Activated CD8-positive, alpha-beta memory T cell treated with anti-CD3 and anti-CD28 coated beads for 1 hour (primary cell): ENCODE measurements at places on chromosomes 5 and 9.

- no peak for DNase-seq
Observed at GRCh38 chr9:91342575-91342974, 19.1 kb downstream of the AUH start.

GRCh38 chr9:3736161-3736560 lies 210.4 kb upstream of the RFX3 start:
- DNase-seq = no peak

DNA sequence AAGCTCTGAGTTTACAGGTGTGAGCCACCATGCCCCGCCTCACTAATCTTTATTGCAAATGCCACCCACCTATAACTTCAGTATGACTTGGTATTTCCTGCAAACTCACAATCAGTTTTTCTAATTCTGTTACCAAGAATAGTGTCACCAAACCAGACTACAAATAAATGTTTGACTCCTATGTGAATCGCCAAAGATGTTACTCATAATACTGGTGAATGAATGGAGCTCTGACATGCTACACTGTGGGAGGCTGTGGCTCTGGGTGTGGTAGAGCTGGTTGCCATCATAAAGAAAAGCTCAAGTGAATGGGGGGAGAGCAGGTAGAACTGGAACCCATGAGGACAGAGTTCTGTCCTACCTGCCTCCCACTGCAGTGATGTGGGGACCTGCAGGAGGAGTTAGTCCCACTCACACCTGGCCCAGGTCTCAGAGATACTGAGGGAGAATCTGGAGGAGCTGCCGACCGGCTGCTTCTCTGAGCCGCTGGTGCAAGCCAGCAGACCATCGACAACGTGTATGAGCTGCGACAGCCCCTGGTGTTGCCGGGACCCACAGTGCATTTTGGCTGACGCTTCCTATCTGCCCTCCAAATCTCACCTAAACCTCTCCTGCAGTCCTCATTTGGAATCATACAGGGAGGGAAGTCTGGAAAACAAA lies 95.7 kb downstream of the ENTREP1 start:
- DNase-seq = no peak

- no peak for DNase-seq
Observed at GRCh38 chr5:80905405-80905804, 54.8 kb upstream of the RASGRF2 start.

DNA sequence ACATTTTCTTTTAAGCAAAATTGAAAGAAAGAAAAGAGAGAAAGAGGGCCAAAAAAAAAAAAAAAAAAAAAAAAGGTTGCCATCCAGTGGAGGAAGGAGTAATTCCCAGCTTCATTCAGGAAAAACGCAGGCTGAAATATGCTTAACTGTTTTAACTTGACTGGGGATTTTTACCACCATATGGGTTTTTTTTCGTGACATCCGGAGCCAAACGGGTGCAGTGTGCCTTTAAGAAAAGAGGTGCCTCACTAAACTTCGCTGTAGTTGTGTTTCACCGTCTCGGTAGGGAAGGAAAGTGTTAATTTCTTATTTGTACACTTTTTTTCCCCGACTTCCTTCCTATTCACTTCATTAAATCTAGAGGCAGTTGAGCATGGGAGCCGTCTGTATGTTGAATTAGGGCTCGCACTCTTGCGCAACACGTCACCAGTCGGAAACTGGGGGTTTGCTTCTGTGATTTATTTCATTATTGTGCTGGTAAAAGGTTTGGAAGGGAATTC lies 143.0 kb downstream of the SMARCA2 start:
- no peak for DNase-seq

GRCh38 chr9:85038061-85038460 lies 368.5 kb downstream of the NTRK2 start:
- DNase-seq = no peak

DNA sequence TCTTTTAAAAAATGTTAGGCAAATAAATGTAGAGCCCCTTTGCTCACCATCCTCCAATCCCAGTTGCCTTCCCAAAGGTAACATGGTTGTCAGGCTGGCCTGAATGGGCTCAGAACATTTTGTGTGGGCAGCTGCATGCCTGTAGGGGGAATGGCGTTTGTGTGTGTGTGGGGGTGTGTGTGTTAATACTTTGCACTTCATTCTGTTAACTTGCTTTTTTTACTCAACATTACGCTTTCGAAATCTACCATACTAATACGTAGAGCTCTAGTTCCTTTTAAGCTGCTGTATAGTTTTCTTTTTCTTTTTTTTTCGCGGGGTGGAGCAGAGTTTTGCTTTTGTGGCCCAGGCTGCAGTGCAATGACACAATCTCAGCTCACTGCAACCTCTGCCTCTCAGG lies 14.0 kb downstream of the MYOZ3 start:
- no peak for DNase-seq

- DNase-seq = no peak
Observed at GRCh38 chr5:111774525-111774924, 17.5 kb upstream of the NREP start.

DNA sequence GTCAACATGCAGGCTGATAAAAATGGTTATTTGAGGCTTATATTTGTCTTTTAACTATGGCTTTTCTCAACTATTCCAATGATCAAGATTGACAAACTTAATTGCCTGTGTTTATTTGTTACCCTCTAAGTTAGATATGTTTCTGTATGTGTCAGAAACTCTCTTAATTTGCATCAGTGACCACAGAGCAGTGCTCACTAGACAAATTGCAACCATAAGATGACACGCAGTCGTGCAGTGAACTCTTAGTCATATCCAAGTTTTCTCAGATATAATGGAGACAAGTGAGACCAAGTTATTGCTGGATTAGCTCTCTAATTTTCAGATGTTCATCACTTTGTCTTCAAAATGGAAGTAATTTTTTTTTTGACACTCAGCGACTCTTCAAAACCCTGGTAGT lies 342.2 kb upstream of the RFX3 start:
- no peak for DNase-seq

DNA sequence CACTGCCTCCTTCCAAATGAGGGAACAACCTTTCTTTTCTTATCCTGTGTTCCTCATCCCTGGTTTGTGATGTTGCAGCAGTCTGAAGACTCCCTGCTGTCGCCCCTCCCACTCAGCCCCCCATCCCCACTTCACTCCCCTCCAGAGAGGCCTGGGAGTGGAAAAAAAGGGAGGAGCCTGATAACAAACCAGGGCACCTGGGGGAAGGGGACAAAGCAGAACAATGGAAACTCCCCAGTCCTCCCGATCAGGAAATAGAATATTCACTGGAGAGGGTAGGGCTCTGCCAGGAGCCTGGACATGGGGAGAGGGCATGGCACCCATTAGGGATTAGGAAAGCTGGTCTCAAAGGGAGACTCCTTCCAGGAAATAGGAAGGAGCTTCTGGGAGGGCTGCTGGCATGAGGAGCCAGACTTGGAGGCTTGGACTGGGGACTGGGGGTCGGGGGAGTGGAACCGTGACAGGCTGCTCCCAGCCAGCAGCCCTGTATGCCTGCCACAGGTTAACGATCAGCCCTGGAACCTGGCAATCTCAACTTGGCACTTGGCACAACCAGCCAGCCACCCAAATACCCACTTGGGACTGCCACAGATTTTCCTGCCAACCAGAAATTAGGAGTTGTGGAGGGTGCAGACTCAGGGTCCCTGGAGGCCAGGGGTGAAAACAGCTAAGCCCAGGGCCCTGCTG lies 20.0 kb downstream of the PCDH1 start:
- no peak for DNase-seq

- no peak for DNase-seq
Observed at GRCh38 chr9:101376111-101376848, 8.5 kb downstream of the BAAT start.

GRCh38 chr5:83556190-83556589 lies 84.6 kb downstream of the VCAN start:
- no peak for DNase-seq

- no peak for DNase-seq
Observed at GRCh38 chr9:104868687-104869404, 59.1 kb downstream of the ABCA1 start.

GRCh38 chr9:127921557-127922120 lies 4.8 kb upstream of the ST6GALNAC4 start:
- no peak for DNase-seq

DNA sequence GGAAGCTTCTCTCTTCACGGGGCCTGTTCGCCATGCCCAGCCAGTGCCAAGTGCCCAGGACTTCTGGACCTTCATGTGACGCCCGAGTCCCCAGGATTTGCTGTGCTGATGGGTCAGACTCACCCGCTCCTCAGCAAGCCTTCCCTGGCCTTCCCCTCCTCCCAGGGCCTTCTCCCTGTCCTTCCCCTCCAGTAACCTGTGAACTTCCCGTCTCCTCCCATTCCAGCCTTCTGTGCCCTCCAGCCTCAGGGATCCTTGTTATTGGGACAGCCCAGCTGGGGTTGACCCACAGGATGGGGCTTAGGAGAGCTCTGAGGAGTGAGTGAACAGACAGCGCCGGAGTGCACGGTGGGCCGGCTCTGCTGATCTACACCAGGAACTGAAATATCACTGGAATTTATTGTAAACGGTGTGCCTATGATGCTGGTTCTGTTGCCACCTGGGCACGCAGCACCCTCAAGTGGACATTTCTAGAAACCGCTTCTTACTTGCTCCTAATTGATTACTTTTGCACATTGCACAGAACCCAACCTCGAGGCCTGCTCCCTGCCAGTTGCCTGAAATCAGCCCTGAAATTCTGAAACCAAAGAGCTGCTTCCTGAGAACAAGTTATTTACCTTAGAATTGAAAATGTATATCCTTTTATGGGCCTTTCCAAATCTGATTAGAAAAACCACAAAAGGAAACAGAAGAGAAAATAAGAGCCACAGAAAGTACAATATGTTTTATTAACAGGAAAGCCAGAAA lies 1.5 kb downstream of the SPAAR start:
- no peak for DNase-seq

GRCh38 chr5:56564541-56565282 lies 250.6 kb upstream of the MAP3K1 start:
- DNase-seq = no peak

DNA sequence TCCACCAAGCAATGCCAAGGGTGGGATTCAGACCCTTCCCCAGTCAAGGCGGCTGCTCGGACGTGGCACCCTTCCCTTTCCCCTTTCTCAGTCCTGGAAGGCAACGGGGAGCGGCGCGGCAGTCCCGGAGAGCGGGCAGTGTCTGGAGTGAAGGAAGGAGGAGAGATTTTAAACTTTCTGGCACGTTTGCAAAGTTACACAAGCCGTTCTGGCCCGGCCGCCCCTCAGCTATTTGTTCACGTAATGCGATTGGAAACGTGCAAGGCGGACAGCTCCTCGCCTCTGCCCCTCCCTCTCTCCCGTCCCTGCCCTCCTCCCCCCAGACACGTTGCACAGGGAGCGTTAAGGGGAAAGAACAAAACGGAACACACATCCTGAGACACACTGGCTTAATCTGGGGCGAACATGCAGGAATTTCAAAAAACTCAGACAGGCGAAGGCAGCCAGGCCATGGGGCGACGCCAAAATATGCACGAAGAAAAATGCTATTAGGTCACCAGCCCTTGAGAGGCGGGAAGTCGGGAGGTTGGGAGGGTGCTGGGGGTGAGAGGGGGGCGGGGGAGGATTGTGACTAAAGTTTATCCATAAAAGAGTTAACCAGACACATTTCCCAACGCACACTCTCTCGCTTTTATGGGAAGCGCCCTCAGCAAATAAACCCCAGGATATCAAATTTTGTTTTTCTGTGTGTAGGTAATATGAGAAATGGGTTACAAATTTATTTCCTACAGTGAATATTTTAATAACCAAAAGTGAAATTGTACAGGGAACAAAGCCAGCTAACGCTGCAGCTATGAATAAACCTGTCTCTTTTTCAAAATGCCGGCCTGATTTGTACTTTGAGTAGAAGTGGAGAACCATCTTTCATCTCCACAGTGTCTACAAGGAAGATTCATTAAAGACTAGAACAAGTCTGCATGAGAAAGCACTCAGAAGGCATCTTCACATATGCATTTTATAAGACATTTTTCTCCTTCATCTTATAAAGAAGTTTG lies at the start of gene LOX:
Gene LOX, minus strand, starts transcription at position 144 of the 995 bp plus-strand sequence. CDS start 274 bp downstream, outside the sequence.
- no peak for DNase-seq

- no peak for DNase-seq
Observed at GRCh38 chr5:139565411-139566305, 4.5 kb downstream of the UBE2D2 start.

DNA sequence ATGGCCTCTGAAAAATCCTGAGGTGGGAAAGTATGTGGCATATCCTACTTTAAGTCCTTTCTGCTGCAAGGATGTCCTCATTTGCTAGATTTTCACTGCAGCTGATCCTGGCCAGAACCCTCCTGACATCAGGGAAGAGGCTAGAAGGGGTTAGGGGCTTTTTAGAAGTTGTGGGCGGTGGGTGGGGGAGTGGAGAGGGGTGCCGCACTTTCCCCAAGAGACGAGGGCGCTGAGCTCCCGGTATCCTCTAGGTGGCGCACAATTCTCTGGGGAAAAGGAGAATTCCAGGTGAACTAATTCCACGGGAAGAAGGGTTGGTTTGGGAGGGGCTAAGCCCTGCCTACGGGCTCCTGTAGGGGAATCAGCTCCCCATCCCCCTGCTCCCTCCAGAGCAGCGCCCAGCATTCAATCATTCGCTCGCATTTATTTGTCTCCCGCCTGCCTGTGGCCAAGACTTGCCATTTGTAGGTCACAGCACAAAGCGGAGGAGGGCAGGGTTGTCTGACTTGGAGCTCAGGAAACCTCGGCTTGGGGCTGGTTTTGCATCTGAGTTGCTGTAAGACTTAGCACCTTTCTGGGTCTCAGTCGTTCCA lies 42.9 kb upstream of the HAND1 start:
- no peak for DNase-seq

DNA sequence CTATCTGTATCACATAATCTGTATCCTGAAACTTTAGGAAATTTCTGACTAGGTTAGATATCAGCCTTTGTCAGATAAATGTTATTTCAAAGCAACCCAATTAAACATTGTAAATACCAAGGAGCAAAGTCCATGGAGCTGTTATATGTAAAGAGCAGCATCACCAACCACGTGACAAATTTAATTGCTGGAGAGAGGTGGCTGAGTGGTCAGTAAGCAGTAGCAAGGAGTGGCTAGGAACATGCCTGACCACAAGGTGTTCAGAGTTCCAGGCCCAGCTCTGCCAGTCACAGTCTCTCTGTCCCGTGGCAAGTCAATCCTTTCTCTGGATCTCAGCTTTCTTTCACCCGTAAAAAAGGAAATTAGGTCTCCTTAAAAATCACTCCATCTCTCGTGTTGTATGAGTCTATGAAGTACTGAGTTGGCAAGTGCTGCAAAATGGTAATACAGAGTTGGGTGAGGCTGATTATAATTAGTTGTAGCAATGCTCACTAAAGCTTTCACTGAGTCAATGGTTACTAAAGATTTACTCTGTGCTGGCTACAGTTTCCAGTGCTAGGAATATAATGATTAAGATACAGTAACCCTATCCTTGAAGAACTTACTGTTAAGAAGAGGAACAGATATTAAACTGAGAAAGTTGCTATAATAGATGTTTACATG lies 166.1 kb downstream of the GNAQ start:
- no peak for DNase-seq

GRCh38 chr9:134653259-134654009 lies 11.8 kb downstream of the COL5A1 start:
- no peak for DNase-seq

GRCh38 chr5:180104168-180104530 lies 32.6 kb upstream of the RNF130 start:
- no peak for DNase-seq

DNA sequence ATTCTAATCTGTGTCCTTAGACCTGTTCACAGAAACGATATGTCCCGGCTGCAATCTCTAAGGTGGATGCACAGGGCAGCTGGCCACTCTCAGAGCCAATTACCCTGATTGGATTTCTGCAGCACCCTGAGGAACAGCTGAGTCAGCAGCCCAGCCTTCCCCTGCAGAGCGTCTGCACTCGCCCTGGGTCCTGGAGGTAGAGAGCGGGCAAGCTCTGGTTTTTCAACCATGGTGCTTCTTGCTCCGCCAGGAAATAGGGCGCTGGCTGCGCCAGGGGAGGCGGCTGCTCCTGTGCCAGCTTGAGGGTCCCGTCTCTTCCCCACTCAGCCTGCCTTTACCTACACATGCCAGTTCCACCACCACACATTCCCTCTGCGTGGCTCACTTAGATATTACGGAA lies 19.2 kb downstream of the NDUFS6 start:
- no peak for DNase-seq
